ENCODE measurements at places on chromosomes 5 and 9.

GRCh38 chr5:148626081-148626613 lies 28.2 kb downstream of the HTR4 start:
- no peak for DNase-seq

- no peak for DNase-seq
Measured at GRCh38 chr9:123073441-123073840, 40.0 kb downstream of the GPR21 start.

GRCh38 chr9:121354141-121354540 lies 15.9 kb downstream of the STOM start:
- DNase-seq, result no peak

GRCh38 chr9:32264170-32264864 lies 120.1 kb upstream of the ACO1 start:
- DNase-seq, result peak; percentile 1

DNA sequence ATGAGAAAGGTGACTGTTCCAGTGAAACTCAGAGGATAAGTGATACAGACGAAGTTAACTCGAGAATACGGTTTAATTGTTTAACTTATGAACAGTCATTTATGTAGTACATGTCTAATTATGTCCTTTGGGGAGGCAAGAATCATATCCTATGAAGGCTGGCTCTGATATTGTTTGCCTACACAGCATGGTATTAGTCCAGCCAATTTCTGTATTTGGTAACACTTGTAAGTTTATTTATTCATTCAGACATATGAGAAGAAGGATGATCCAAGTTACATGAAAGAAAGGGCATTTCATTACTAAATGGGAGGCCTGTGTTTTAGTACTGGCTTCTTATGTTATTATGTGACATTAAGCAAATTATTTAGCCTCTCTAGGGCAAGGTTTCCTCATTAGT lies 199.7 kb downstream of the NNT start:
- DNase-seq, result no peak

- DNase-seq, result no peak
Measured at GRCh38 chr9:127874301-127875221, 2.9 kb downstream of the AK1 start.

DNA sequence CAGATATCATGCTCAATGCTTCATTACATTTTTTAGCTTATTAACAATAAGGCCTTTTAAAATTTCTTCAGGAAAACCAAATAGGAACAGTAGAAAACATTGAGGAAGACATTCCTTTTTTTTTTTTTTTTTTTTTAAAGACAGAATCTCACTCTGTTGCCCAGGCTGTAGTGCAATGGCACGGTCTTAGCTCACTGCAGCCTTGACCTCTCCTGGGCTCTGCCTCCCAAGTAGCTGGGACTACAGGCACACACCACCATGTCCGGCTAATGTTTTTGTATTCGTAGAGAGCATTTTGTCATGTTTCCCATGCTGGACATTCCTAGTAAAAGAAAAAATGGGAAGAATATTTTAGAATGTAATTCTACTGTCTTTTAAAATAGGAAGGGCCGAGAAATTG lies 60.3 kb downstream of the LMNB1 start:
- no peak for DNase-seq

GRCh38 chr5:123599171-123599570 lies 87.2 kb downstream of the CSNK1G3 start:
- DNase-seq, result peak; percentile 6

DNA sequence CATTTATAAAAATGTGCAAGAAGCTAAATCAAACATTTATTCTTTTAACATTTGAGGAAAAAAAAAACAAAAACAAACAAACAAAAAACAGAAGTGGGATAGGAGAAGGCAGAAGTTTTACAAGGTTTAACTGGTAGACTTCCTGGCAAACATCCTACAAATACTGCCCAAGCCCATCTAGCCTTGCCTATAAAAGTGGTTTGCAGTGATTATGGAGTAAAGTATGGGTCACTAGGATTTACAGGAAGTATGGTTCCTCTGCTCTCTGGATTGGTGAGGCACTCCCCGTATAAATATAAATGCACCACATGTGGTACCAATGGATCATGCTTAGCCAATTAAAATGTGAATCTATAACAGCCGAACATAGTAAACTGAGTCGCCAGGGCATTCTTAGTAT lies 291.9 kb downstream of the EDIL3 start:
- DNase-seq, result no peak

- DNase-seq, result no peak
Measured at GRCh38 chr5:39209924-39210323, 9.4 kb downstream of the FYB1 start.

DNA sequence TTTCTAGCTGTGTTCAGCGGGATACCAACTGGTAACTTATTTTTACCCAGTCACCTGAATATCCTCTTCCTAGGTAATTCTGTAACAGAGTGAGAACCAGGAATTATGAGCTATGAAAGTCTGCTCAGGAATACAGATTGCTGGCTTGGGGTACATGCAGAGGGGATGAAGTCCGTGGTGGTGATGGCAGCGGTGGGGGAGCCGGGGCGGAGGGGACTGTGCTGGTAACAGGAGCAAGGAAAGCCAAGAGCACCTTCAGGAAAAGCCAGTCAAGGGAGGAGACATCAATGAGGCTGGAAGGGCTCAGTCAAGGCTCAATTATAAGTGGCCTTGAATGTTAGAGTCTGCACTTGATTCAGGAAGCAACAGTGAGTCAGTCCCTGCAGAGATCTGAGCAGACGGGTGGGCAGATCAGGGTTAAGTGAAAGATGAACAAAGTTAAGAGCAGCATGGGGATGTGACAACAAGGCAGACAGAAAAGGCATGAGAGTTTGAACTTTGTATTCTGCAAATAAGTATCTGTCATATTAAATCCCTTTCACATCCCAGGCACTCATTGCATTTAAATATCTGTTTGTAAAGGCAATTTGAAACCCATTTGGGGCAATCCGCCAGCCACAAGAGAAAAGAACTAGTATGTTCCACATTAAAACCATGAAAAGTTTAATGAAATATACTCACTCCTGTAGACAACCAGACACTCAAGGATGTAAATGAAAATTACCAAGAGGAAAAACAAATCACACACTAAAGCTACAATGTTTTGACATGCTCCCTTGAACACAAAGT lies 101.2 kb downstream of the TTC39B start:
- DNase-seq, result peak; percentile 20

DNA sequence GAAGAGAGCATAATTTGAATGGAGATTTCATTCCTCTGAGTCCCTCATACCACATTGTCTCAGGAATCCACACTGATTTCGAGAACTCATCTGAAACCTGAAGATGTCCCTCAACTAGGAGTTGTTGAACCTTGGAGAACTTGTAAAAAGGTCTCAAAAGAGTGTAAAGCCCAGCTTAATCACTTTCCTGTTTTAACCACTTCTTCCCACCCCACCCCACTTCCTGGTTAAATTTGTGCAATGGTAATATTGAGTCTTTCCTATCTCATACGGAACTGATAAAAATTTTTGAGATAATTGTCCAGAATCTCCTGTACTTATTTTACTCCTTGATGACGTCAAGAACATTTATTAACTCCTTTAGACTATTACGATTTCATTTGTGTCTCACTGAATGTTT lies 240.7 kb downstream of the ARRDC3 start:
- no peak for DNase-seq

DNA sequence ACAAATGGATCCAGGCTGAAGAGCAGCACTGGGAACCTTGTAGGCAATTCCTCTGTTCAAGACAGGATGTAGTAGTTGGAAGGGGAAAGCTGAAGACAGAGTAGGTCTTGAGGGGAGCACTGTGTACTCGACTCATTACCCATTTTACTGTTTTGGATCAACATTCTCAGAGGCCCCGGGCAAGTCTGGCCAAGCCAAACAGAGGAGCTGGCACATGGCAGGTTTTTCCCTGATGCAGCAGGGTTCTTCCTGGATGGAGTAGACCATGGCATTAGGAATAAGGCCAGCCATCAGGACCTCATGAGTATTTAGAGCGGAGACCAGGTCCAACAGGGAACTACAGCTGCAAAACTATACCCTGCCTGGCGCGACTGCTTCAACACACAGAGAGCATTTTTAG lies 4.4 kb downstream of the SVEP1 start:
- DNase-seq, result no peak

DNA sequence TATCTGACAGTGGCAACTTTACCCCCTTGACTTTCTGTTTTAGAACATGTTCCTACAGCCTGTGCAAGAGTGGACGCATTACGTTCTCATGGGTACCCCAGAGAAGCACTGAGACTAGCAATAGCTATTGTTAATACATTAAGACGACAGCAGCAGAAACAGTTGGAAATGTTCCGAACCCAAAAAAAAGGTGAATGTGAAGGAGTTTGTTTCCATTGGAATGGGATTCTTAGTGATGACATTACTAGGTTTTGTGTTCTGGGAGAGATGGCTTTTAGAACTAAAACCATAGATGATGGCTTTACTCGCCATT lies 194.1 kb downstream of the ZSWIM6 start:
- DNase-seq, result no peak

DNA sequence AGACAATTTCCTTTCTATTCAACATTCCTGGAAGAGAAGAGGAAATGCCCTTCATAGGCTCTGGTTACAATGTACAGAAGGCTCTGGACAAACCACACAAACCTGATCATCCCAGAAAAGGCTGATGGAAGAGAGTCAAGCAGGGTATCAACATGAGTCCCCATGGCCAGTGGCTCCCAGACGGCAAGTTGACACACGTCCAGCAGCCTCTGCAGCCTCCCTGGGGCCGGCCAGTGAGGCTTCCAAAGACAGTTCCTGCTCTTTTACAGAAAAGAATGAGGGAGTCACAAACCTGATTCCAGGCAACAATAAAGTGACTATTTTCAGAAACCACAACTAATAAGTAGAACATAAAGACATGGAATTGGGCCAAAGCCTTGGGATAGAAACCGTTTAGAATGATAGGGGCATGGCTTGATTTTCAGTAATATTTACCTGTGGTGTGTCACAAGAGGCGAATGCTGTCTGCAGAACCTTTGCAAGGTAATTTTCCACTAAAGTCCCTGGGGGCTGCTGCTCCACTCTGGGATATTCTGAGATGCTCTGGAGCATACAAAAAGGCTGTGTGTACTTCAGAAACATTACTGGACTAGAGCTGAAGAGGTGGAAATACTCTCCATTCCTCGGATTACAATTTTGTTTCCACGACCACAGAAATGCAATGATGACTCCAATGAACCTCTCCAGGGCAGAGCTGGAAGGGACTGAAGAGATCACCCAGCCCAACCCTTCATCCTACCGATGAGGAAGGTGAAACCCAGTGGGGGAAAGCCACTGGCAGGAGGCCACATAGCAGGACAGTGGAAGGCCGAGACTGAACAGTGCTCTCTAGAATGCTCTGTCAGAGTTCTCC lies 10.4 kb downstream of the MED27 start:
- peak; percentile 89 for DNase-seq

- no peak for DNase-seq
Measured at GRCh38 chr5:82952326-82952725, 124.9 kb downstream of the TMEM167A start.

DNA sequence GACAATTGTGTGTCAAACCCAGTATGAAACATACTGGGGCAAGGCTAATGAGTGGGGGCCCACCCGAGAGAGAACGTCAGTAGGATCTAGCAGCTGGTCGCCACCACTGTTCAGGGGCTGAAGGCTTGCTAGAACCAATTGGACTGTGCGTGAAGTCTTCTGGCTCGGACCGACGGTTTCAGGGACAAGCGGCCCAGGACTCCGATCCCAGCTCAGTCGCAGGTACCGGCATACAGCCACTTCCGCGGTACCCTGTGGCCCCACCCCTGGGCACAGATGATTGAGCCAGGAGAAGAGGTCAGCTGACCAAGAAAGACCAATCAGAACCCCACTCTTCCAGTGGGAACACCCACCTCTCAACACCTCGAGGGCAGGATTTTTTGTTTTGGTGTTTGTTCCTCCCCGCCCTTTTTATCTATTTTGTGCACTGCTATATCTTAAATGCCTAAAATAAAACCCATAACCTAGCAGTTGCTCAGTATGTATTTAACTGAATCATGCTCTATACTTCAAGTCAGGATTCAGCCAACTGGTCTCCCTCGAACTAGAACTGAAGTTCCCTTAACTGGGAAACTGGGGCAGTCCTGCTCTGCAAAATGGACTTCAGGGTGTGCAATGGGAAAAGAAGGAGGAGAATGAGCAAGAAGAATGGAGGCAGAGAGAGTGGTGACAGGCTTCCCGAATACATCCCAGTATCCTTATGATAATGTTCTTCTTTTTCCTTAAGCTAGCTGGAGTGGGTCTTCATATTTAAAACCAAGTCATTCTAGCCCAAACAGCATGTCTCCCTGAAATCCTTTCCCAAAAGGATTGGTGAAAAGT lies 21.1 kb upstream of the CPEB4 start:
- no peak for DNase-seq

GRCh38 chr9:114925039-114925438 lies 5.4 kb downstream of the TNFSF8 start:
- DNase-seq, result no peak

DNA sequence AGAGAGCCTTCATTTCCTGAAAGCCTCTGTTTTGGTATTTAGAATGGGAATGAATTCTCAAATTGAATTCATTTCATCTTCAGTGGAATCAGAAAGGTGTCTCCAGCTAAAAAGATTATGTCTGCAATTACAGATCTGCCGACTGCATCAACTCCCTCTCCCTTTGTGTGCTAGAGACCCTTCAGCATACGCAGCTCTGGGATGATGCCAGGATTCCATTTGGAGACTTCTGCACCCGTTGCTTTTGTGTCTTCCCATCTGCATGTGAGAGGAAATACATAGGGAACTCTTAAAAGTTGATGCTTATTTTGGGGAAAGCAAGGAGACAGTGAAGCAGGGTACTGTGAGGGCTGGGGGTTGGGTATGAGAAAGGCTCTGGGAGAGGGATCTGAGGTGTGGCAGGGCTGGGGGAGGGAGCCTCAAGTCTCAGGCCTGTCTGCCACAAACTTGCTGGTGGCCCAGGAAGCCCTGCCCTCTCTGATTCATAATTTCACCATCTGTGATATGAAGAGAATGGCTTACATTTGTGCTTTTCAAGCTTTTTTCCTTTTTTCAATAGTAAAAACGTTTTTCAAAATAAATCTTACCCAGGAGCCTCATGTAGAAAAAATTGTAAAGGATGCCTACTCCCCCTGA lies 89.7 kb upstream of the SAP30L start:
- DNase-seq, result peak; percentile 60

- DNase-seq, result no peak
Measured at GRCh38 chr5:12313602-12314001, 409.4 kb upstream of the CTNND2 start.

DNA sequence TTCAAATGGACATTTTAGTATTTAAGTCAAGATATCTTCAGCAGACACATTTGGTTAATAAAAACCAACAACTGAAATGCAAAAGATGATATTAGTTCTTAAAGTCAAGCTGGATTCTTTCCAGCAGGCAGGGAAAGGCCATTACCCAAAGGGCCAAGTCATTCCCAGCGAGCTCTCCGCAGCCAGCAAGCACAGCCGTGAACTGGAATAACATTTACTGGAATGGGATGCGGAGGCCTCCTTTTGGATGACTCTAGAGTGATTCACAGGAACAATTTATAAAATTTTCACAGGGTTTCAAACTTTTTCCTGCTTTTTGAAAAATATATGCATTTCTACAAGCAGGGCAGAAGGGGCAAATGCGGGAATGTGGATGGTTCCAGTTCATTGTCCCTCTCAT lies 76.6 kb upstream of the DAB2 start:
- peak; percentile 91 for DNase-seq

DNA sequence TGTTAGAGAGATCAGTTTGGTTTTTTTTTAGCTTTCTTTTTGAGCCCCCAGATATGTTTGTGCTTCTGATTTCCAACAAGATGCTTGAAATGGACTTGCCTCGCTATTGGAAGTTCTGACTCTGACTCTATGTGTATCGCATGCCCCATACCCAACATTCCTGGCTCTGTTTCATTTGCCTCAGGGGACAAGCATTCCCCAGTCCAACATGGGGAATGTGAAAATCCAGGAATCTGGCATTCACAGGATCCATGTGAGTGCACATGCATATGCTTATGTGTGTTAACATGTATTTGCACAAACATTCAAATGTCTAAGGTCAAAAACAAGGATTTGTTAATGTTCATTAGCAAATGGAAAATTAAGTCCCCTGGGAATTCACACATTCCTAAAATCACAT lies 233.9 kb downstream of the TLR4 start:
- DNase-seq, result peak; percentile 3
